Activated CD4-positive, alpha-beta T cell treated with anti-CD3 and anti-CD28 coated beads for 48 hours (primary cell): ENCODE measurements at places on chromosomes 3 and 15.
A peak's percentile ranks its signal among the peaks of the same experiment; 100 is the strongest.

GRCh38 chr3:39190281-39191025, 1.9 kb downstream of the XIRP1 start:
- DNase-seq = no peak

GRCh38 chr3:9194509-9195184, 54.8 kb downstream of the SRGAP3 start:
- DNase-seq = no peak

- DNase-seq = no peak
Observed at GRCh38 chr15:59309405-59309804, 63.3 kb downstream of the MYO1E start.

GRCh38 chr15:98501632-98502031, 146.7 kb upstream of the IGF1R start:
- DNase-seq = no peak

DNA sequence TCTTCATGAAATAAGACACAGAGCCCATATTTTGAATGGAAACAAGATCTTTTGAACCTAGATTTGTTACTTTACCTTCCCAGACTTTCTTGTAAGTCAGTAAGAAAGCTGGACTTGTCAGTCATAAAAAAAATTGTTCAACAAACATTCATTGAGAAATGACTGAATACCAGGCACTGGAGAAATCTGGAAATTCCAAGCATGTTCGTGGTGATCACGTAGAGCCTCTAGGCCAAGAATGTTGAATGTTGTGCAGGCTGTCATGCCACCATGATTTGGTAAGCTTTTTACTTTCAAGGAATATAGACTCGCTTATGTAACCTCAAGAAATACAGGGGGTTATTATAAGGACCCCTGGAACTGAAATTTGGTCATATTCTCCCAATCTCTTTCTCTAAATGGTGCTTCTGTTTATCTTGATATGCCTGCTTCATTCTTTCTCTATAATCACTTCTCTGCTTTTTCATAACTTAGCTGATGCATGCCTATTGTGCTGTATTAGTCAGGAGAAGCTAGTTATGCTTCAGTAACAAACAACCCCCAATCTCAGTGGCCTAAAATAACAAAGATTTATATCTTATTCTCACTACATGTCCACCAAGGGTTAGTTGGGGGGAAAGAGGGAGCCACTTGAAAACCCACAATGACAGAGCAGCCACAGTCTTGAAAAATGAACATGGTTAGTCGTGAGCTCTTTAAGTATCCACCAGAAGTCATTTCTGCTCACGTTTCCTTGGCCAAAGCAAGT, 3.4 kb upstream of the TPM1 start:
- DNase-seq = no peak

- DNase-seq = no peak
Observed at GRCh38 chr3:57582474-57583168, 14.5 kb downstream of the ARF4 start.

GRCh38 chr3:4776980-4777581, 202.2 kb upstream of the BHLHE40 start:
- peak; percentile 19 for DNase-seq

DNA sequence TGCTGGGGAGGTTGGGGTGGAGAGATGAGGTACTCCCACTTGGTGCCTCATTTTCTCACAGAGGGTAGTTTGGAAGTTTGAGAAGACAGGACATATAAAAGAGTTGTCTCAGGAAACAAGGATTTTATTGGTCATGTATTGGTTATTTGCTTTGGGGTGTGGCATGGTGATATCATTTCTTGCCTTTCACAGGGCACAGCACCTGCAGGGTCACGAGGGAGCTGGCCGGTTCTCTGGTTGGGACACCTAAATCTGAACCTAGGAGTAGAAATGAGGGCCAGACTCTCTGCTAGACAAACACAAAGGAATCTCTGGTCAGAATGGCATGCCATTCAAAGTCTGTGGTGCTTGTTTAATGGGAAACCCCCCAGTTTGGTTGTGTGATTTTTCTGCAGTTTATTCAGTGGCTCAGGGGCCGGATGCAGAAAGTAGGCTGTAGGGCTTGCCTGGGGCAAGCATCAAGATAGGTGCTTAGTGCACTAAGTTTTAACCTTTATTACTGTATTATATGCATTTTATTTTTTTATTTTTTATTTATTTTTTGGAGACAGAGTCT, 237.7 kb upstream of the EIF1B start:
- DNase-seq = no peak

- no peak for DNase-seq
Observed at GRCh38 chr3:187434524-187434923, 66.3 kb downstream of the RTP4 start.

- peak; percentile 36 for DNase-seq
Observed at GRCh38 chr15:51281368-51281967, 56.9 kb downstream of the CYP19A1 start.

GRCh38 chr3:146091397-146091796, 69.6 kb downstream of the PLOD2 start:
- no peak for DNase-seq

- DNase-seq = no peak
Observed at GRCh38 chr3:197124713-197125112, 95.1 kb upstream of the MELTF start.

- no peak for DNase-seq
Observed at GRCh38 chr3:78926523-78926922, 841.3 kb downstream of the ROBO1 start.

DNA sequence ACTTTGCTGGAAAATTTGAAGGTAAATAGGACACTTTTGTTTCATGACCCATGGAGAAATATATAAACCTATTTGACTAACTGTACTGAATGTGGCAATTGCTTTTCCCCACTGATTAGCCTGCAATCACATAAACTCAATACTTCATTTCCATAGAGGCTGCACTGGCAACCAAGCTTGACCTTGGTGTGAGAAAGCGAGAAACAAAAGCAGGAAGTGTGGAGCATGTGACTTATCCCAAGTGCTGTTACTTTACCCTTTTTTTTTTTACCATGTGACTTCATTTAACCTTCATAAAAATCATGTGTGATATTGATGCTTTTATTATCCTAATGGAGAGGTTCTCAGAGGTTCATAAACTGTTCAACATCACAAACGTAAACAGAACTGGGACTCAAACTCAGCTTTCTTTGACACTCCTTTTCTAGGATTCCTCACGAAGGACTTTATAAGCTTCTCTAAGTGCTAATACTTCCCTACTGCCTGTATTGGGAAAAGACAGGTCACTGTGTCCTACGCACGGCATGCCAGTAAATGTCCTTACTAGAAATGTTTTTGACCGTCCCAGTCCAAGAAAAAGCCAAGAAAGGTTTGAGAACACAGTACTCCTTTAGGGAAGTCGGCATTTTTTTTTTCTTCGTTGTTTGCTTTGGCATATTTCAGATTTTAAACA, 34.9 kb upstream of the ZNF385D start:
- no peak for DNase-seq

GRCh38 chr15:65470866-65471265, 46.6 kb downstream of the DPP8 start:
- no peak for DNase-seq
